ENCODE measurements at places on chromosomes 2 and 18.
A peak's percentile ranks its signal among the peaks of the same experiment; 100 is the strongest.

DNA sequence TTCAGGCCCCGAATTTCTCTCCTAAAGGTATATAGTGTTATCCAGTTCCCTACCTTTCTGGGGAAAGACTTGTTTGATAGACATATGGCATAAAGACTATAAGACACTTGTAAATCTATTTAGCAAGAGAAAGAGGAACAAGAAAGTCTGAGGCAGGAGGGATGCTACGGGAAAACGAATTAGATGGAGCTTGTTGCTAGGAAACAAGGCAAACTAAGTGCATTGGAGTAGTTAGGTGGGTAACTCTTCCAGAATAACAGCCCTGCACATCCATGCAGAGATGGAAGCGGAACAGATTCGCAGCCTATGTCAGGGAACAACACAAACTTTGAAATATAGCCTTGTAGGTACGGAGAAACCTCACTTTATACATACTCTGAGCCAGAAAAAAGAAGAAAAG lies 810.3 kb upstream of the CRIM1 start:
- no peak for DNase-seq

GRCh38 chr2:183244300-183244844 lies 120.1 kb downstream of the NUP35 start:
- no peak for DNase-seq

DNA sequence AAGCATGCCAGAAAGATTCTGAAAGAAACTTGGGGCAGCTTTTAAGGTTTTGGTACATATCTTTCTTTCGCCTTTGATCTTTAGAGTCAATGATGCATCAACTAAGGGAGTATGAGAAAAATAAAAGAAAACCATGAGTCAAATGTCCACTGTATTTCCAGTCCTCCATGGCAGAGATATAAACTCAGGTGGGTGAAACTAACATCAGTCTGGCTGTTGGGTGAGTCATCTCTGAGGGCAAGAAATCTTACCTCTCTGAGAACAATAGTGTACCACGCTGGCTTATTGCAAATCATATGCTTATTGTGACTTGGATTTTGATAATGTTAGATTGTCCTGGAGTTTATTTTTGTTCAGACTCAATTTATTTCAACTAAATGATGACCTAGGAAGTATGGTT lies 521.0 kb downstream of the PLCL1 start:
- DNase-seq, result no peak

GRCh38 chr2:164771897-164772296 lies 69.7 kb downstream of the COBLL1 start:
- no peak for DNase-seq

DNA sequence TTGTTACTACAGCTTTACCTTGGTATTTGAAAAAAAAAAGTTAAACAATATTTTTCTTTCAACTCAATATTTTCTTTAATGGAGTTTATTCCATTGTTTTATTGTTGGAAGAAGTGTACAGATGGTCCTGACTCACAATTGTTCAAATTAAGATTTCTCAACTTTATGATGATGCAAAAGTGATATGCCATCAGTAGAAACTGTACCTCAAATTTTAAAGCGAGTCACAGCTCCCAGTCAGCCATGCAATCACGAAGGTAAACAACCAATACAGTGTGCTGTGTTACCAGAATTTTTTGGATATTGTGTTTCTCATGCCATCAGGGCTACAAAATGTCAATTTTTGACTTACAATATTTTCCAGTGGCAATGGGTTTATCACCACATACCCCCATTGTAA lies 54.0 kb upstream of the COL5A2 start:
- no peak for DNase-seq

GRCh38 chr18:75172299-75173124 lies 36.4 kb downstream of the PTGR3 start:
- DNase-seq, result no peak

DNA sequence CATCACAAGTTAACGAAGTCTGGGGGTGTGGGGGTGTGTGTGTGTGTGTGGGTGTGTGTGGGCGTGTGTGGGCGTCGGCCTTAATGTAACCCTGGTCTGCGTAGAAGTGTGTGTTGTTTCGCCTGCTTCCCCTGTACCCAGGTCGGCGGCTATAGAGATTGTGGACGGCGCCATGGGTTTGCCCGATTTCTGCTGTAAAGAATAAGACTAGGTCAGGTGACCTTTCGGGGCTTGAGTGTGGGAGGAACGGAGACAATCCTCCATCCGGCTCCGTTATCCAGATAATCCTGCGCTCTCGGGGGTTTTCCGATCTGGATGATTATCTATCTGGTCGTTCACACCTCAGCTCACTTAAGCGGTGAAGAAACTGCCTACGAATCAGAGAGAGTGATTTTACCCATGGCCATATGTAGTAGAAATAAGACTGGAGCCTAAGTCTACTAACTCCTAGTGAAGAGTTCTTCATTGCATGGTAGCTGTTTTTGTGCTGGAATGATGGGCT lies 543 bp downstream of the HADHB start:
- DNase-seq, result peak; percentile 78

GRCh38 chr2:181675254-181675653 lies 5.1 kb downstream of the NEUROD1 start:
- no peak for DNase-seq

GRCh38 chr2:50958504-50958903 lies 73.4 kb downstream of the NRXN1 start:
- DNase-seq, result no peak

- no peak for DNase-seq
Observed at GRCh38 chr2:68302281-68302875, 17.4 kb downstream of the CNRIP1 start.

- no peak for DNase-seq
Observed at GRCh38 chr2:178066890-178067669, 5.5 kb downstream of the PDE11A start.

GRCh38 chr2:237638176-237638575 lies 10.8 kb downstream of the LRRFIP1 start:
- DNase-seq, result no peak

- DNase-seq, result no peak
Observed at GRCh38 chr2:25473131-25473530, 131.4 kb upstream of the DNMT3A start.

- DNase-seq, result no peak
Observed at GRCh38 chr18:26524504-26525351, 23.6 kb downstream of the KCTD1 start.

- DNase-seq, result peak; percentile 87
Observed at GRCh38 chr2:84495539-84496146, 20.7 kb upstream of the DNAH6 start.

- no peak for DNase-seq
Observed at GRCh38 chr18:24055878-24056277, 41.3 kb downstream of the TTC39C start.

GRCh38 chr18:74525741-74526140 lies 8.6 kb upstream of the CNDP1 start:
- DNase-seq, result no peak

GRCh38 chr2:133952896-133953295 lies 301.0 kb upstream of the MGAT5 start:
- no peak for DNase-seq

DNA sequence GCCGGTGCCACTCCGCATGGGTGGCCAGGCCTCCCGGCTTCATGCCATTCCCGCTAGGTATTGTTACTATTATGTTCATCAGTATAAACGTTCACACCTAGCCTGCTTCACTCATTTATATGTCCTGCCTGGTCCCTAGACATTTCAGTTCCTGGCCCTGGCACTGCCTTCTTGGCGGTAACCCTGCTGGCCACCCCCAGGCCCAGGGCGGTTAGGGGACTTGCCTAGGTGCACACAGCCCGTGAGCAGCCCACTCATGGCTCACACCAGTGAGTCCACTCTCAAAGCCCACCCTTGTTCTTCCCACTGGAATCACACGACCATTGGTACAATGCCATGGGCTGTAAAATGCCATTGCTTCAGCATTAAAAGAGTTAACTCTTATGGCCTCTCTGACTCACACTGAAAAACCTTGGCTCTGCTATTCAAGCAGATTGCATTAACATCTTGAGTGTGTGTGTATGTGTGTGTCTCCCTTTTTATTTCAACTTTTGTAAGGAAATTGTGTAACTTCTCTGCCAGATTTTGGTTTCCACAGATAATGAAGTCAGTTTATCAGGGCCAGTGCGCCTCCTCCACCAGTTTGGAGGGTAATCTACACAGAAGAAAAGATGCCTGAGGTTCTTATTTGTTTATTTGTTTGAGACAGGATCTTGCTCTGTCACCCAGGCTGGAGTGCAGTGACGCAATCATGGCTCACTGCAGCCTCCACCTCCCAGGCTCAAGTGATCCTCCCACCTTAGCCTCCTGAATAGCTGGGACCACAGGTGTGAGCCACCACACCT lies 74.2 kb downstream of the RAB31 start:
- no peak for DNase-seq

- no peak for DNase-seq
Observed at GRCh38 chr2:207427986-207428385, 101.8 kb upstream of the CREB1 start.

DNA sequence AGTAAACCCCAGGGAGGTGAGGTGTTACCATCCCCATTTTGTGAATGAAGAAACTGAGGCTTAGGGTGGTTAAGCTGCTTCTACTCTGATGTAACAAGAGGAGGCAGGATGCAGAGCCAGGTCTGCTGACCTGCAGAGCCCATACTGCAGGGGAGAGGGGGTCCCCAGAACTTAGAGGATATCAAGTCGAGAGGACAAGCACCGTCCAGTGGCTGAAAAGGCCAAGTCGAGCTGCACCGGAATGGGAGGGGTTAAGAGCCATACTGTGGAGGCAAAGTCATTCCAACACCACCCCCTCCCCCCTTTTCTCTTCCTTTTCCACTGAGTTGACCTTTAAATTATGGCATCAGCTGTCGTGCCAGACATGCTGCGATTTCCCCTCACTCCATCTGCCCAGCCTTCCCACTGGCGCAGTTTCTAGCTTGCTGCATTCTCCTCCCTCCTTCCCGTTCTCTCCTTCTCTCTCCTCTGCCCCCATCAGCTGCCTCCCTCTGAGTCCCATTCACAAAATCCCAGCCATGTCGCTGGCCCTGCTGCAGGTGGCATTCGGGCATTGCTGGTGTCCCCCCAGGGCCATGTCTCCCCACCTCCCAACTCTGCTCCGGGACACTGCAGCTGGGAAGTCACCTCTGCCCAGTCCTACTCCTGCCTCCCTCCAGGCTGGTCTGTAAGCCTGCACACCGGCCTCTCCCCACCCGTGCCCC lies 346.9 kb downstream of the DYSF start:
- DNase-seq, result no peak

- no peak for DNase-seq
Observed at GRCh38 chr2:28000287-28000686, 109.8 kb downstream of the BABAM2 start.

- no peak for DNase-seq
Observed at GRCh38 chr2:239381709-239382134, 19.1 kb downstream of the HDAC4 start.

DNA sequence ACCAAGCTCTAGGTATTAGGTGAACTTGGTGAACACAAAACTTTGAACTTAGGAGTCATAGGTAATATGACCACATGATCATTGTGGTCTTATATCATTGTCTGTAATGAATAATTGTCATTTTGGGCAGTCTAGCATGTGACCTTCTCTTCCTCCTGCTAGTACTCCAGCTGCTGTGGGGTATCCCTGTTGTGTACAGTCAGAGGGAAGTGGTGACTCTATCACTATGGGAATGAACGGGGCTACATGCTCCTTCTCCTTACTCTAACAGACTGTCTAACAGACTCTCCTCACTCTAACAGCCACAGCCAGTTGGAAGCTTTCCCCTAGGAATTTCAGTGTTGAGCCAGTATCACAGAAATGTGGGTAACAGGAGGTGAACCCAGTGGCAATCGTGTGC lies 68.2 kb upstream of the NEDD4L start:
- DNase-seq, result no peak

GRCh38 chr18:62784966-62785413 lies 69.6 kb downstream of the PHLPP1 start:
- no peak for DNase-seq

- DNase-seq, result no peak
Observed at GRCh38 chr2:77520641-77521547, 1.3 kb downstream of the LRRTM4 start.

GRCh38 chr2:95359501-95359930 lies 43.0 kb upstream of the FAHD2A start:
- DNase-seq, result no peak

GRCh38 chr2:206520450-206520849 lies 77.1 kb downstream of the ADAM23 start:
- DNase-seq, result no peak

DNA sequence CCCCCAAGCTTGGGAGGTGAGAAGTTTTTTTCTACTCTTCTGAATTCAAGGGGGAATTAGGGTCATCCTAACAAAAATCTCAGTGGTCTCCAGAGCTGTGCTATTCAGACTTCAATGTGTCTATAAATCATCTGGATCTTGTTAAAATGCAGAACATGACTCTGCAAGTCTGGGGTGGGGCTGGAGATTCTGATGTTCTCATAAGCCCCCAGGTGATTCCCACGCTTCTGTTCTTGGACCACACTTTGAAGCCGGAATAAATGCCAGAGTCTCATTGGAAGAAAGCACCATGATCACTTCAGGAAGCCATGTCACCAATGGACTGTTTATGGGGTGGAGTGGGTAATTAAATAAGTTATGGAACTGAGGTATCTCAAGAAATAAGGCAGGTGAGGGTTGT lies 22.2 kb upstream of the SLC16A14 start:
- DNase-seq, result no peak

GRCh38 chr2:80361904-80362303 lies 57.4 kb upstream of the LRRTM1 start:
- DNase-seq, result no peak

DNA sequence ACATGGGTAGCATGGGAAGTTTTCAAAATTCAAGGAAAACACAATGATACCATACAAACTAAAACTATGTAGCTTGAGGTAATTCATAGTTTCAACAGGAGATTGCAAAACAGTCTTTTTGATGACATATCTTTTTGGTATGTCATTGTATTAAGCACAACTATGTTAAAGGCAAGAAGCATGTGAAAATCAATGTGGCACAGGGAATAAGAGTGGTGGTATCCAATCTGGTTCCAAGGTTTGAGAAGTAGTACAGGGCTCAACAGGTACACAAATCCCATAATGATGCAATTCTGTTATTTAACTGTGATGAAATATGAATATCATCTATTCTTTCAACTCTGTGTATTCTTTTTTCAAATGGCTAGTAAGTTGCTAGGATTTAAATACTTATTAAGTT lies 16.4 kb upstream of the DLX2 start:
- no peak for DNase-seq

- DNase-seq, result no peak
Observed at GRCh38 chr2:147463881-147464520, 380.8 kb upstream of the ACVR2A start.

GRCh38 chr2:71710367-71711132 lies 257.2 kb downstream of the DYSF start:
- DNase-seq, result no peak

- no peak for DNase-seq
Observed at GRCh38 chr2:42010743-42011298, 37.0 kb upstream of the PKDCC start.

GRCh38 chr2:63287956-63288355 lies 237.3 kb downstream of the OTX1 start:
- no peak for DNase-seq

- no peak for DNase-seq
Observed at GRCh38 chr18:68666381-68666780, 48.5 kb downstream of the TMX3 start.

GRCh38 chr2:100756704-100757103 lies 63.2 kb upstream of the NPAS2 start:
- DNase-seq, result no peak

All from CD4-positive, CD25-positive, alpha-beta regulatory T cell (primary cell).